ENCODE measurements at places on chromosomes 6 and 20. TPM values are rescaled to one million over a fixed set of nuclear protein-coding genes. Genes with fewer than 3 reads are reported as not detected.

Gene RNF182
- total RNA-seq: not detected

DNA sequence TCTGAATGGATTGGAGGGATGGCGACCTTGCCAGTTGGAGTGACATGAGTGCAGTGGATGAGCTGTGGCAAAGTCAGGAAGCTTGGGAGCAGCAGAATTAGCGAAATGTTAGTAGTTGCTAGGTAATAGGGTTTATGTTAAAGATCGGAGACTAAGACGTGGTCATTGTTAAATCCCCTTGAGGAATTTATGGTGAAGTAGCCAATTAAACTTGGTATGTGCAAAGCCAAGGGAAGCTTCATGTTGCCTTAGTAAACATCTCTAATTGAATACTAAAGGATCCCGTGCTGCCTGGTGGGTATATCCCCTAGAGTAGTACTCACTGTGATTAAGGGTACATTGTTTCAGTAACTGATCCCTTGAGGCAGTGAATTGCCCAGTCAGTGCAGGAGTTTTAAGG, 106.0 kb downstream of the PRIM2 start:
- no peak for DNase-seq

Gene FAM83C
- not detected for total RNA-seq

DNA sequence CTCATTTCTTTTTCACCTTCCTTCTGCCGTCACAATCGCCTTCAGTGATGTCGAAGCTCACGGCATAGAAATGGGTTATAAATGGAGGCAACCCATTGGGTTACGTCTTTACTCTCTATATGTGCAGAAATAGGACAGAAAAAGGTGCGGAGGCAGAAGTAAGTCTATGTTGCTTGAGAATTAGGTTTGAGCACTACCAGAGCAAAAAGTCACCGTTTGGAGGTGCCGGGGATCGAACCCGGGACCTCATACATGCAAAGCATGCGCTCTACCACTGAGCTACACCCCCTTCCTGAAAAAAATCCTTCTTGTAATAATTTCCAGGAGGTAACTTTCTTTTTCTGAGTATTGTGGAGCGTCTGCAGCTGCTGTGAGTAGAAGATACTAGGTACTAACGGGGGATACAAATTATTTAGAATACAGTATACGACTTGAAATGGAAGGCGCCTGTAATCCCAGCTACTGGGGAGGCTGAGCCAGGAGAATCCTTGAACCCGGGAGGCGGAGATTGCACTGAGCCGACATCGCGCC, 134.2 kb downstream of the TRIM27 start:
- no peak for DNase-seq

Gene EDN1
- total RNA-seq: not detected
